NCI-H510A treated with DMSO at 0.1 percent for 48 hours (cell line): ENCODE measurements at places on chromosomes 2 and 18.
A peak's percentile ranks its signal among the peaks of the same experiment; 100 is the strongest.

GRCh38 chr2:115036818-115037217 is 594.4 kb downstream of the DPP10 start:
- DNase-seq = no peak

- no peak for DNase-seq
Measured at GRCh38 chr2:187051350-187051749, 202.4 kb upstream of the ZSWIM2 start.

- no peak for DNase-seq
Measured at GRCh38 chr2:147854557-147855134, 9.8 kb downstream of the ACVR2A start.

GRCh38 chr18:13216092-13216582 is 2.4 kb upstream of the LDLRAD4 start:
- DNase-seq = peak; percentile 52

DNA sequence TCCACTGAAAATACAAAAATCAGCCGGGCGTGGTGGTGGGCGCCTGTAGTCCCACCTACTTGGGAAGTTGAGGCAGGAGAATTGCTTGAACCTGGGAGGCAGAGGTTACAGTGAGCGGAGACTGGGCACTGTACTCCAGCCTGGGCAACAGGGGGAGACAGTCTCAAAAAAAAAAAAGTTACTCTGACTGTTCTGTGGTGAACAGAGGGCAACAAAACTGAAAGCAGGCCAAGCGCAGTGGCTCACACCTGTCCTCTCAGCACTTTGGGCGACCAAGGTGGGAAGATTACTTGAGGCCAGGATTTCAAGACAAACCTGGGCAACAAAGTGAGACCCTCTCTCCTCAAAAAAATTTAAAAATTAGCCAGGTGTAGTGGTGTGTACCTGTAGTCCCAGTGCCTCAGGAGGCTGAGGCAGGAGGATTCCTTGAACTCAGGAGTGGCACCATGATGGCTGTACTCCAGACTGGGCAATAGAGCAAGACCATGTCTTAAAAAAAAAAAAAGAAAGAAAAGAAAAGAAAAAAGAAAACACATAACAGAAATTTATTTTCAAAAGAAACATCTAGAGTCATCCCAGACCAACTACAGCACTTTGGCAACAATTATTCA is 13.6 kb upstream of the RTN4 start:
- no peak for DNase-seq

DNA sequence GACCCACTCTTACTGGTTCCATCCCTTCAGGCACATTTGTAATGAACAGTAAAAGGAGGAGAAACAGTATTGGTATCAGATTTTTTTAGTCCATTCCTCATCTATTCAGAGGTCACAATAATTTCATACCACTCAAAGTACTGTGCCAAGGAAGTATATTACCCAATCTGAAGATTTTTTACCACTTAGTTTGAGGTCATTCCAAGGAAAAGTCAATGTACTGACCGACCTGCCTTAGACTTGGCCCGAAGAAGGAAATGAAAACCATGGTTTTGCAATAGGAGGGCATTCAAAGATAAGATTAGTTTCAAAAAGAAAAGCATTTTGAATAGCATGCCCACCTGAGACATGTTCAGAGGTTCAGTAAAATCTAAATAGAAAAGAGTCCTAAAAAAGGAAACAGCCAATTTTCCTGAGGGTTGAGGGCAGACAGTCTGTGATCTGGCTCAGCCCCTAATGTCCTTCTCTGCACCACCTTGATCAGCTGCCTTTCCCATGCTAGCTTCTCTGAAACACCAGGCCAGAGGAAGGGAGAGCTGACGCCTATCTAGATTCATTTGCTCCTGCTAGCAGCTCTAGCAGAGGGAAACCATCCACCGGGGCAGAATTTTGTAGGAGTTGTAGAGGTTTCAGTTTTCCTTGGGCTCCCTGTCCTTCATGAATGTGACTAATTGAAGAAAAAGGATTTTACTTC is 107.3 kb upstream of the FZD5 start:
- DNase-seq = no peak
